ENCODE measurements at places on chromosomes 6 and 20. TPM values are rescaled to one million over a fixed set of nuclear protein-coding genes. Genes with fewer than 3 reads are reported as not detected.

GRCh38 chr6:112466373-112467151, 119.4 kb downstream of the RFPL4B start:
- no peak for DNase-seq

DNA sequence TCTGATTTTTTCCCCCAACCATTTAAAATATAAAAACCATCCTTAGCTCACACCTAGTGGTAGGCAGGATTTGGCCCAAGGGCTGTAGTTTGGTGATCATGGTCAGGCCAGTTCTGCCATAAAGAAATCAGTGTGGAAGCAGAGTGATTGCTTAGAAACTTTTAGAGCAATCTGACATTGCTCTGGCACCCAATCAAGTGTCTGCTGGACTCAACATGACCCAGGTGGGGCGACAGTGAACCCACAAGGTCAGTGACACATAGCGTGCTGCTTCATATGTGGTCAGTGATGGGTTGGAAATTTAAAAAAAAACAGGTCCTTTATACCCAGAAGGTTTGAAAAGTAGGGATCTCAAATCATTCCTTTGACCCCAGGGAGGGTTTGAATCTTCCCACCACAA, 107.9 kb downstream of the BANF2 start:
- no peak for DNase-seq

GRCh38 chr6:39231521-39232243, 2.4 kb upstream of the KCNK5 start:
- no peak for DNase-seq

DNA sequence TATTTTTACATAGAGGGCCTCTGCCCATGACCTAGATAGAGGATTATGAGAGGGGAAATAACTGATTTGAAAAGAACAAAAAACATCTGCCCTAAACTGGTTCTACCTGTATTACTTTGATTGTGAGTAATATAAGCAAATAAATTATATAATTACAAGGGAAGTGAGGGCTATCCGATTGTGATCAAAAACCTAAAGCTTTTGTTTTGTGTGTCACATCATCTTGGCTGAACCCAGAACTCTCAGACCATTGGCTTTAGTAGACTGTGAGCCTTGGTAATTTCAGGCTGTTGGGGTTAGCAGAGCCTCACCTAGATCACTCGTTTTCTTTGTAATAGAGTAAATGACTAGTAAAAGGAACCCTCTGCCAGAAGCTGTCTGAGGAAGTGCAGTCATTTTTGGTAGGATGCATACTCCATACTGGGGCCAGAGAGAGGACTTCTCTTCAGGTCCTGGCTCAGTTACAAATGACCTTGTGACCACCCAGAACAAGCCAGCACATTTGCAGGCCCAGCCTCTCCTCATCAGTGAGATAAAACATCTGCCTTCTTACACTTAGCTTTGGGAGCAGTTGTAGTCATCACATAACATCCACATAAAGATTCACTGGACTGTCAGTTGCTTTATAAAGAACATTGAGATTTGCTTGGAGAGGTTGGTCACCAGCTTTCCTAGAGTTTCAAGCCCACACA, 13.5 kb downstream of the STK35 start:
- no peak for DNase-seq

CDSN gene
- total RNA-seq, result not detected

DNA sequence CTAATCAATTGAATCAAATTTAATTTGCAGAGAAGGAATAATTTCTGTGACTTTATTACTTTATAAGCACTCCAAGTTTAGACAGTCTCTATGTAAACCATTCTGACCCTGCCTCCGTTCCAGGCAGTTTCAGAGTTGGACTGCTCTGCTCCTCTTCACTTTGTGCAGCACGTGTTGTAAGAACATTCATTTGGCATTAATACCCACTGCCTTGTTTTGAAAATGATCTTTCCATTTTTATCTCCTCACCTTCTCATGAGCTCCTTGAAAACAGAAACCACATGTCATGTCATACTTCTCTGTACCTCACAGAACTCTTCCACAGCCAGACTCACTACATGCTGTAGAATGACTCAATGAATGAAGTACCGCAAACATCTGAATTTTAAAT, 25.5 kb downstream of the SLC22A1 start:
- no peak for DNase-seq

DNA sequence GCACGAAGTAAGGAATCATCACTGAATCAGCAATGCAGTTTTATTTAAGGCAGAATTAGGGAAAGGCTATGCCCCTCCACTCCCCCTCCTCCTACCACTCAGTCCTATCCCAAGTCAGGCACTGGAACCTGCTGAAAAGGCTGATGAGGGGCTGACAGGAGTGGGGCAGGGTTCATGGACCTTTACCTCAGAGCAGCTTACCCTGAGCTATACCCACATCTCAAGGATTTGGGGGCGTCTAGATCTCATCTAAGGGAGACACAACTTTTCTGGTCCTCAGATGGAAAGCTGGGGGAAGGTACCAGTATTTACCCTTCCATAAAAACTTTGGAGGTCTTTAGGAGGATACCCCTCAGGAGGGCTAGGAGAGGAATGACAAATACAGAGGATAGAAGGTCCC, 27.2 kb downstream of the GSS start:
- DNase-seq, result no peak
